ENCODE measurements at places on chromosomes 2 and 18. TPM values are rescaled to one million over a fixed set of nuclear protein-coding genes. Genes with fewer than 3 reads are reported as not detected.

IGFBP2 gene
- total RNA-seq = 840 TPM

IMMT gene
- total RNA-seq = 68.3 TPM

CNGA3 gene
- total RNA-seq = not detected

AGXT gene
- total RNA-seq = not detected

NOSTRIN gene
- total RNA-seq = under 0.01 TPM

LYPD6 gene
- 1.4 TPM for total RNA-seq

PTPN2 gene
- 58.4 TPM for total RNA-seq

CRACDL gene
- 0.34 TPM for total RNA-seq

NMUR1 gene
- not detected for total RNA-seq

CFAP65 gene
- not detected for total RNA-seq

LAMA1 gene
- total RNA-seq = 5.1 TPM

GAREM1 gene
- 9.2 TPM for total RNA-seq

GALM gene
- 2.6 TPM for total RNA-seq

HOXD8 gene
- not detected for total RNA-seq

SULT1C4 gene
- not detected for total RNA-seq

ABCA12 gene
- 27.8 TPM for total RNA-seq

M1AP gene
- 2.8 TPM for total RNA-seq

MTLN gene
- total RNA-seq = 102 TPM

TBR1 gene
- not detected for total RNA-seq

OSR1 gene
- 1.7 TPM for total RNA-seq

RAB6C gene
- under 0.01 TPM for total RNA-seq

VIT gene
- total RNA-seq = not detected

HK2 gene
- total RNA-seq = 130 TPM

UPP2 gene
- not detected for total RNA-seq

FAM210A gene
- 98.0 TPM for total RNA-seq

CCL20 gene
- 2.1 TPM for total RNA-seq

PLA2R1 gene
- 2.7 TPM for total RNA-seq

TMEM182 gene
- 6.5 TPM for total RNA-seq

POTEC gene
- not detected for total RNA-seq

STEAP3 gene
- 68.3 TPM for total RNA-seq

ABI2 gene
- total RNA-seq = 17.2 TPM

ABHD1 gene
- not detected for total RNA-seq

RPS27A gene
- total RNA-seq = 1,143 TPM

NR4A2 gene
- total RNA-seq = 0.57 TPM

CGREF1 gene
- 1.0 TPM for total RNA-seq

LYG2 gene
- total RNA-seq = not detected

PCARE gene
- total RNA-seq = not detected

SLC8A1 gene
- total RNA-seq = 7.2 TPM

Data from nasal cavity respiratory epithelium epithelial cell of viscerocranial mucosa (primary cell).